ENCODE measurements at places on chromosomes 3 and 15.

DNA sequence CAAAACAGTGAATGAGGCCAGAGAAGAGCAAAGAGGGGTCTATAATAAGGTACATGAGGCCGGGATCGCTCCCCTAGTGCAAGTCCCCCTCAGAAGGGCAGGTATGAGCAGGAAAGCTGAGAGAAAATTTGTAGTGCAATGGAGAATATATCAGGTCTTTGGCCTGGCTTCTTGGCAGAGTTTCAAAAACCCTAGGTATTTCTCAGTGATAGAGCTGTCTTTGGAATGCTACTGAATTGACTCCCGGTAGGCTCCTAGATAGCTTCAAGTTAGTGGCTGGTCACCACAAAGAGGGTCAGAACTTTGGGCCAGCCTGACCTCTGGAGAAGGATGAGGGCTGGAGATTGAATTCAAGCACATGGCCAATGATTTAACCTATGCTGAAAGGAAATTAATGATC, 30.6 kb upstream of the OXTR start:
- H3K36me3 ChIP-seq = no peaks in the 10 kb centered on the region
- no peaks in the 10 kb centered on the region for H3K27me3 ChIP-seq
- no peak for DNase-seq
- H3K27ac ChIP-seq = no peak overlapping the region
- no peak overlapping the region for H3K4me3 ChIP-seq

GRCh38 chr3:34859746-34860145, 779.6 kb upstream of the ARPP21 start:
- H3K27me3 ChIP-seq = no peaks in the 10 kb centered on the region
- H3K36me3 ChIP-seq = no peaks in the 10 kb centered on the region
- no peak overlapping the region for H3K27ac ChIP-seq
- H3K4me1 ChIP-seq = no peaks in the 10 kb centered on the region

DNA sequence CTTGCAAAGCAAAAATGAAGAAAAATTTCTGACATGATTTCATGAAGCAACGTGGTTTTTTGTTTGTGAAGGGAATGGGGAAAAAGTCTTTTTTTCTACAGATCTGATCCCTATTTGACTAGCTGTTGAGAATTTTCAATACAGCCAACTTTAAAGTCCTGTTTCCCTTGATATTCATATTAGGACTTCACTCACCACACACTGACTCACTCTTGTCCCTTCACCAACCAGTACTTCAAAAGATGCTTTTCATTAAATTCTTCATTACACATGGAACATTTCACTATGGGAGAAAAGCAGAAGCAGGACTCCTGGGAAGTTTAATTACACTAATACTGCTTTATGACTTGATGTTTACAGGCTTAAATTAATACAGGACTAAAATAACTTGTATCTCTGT, 16.6 kb downstream of the TRANK1 start:
- H3K27ac ChIP-seq = no peak overlapping the region
- no peaks in the 10 kb centered on the region for H3K27me3 ChIP-seq
- H3K4me3 ChIP-seq = no peak overlapping the region
- H3K4me1 ChIP-seq = peaks cover 8% of the 10 kb centered on the region
- H3K36me3 ChIP-seq = no peaks in the 10 kb centered on the region
- DNase-seq = no peak

GRCh38 chr15:24772266-24772665, 96.7 kb downstream of the NPAP1 start:
- H3K27ac ChIP-seq = no peak overlapping the region
- no peaks in the 10 kb centered on the region for H3K27me3 ChIP-seq

GRCh38 chr3:179852142-179852905, 184.4 kb downstream of the PEX5L start:
- H3K4me1 ChIP-seq = no peaks in the 10 kb centered on the region
- no peaks in the 10 kb centered on the region for H3K36me3 ChIP-seq
- no peak overlapping the region for H3K27ac ChIP-seq
- H3K4me3 ChIP-seq = no peak overlapping the region
- H3K27me3 ChIP-seq = no peaks in the 10 kb centered on the region
- DNase-seq = no peak

DNA sequence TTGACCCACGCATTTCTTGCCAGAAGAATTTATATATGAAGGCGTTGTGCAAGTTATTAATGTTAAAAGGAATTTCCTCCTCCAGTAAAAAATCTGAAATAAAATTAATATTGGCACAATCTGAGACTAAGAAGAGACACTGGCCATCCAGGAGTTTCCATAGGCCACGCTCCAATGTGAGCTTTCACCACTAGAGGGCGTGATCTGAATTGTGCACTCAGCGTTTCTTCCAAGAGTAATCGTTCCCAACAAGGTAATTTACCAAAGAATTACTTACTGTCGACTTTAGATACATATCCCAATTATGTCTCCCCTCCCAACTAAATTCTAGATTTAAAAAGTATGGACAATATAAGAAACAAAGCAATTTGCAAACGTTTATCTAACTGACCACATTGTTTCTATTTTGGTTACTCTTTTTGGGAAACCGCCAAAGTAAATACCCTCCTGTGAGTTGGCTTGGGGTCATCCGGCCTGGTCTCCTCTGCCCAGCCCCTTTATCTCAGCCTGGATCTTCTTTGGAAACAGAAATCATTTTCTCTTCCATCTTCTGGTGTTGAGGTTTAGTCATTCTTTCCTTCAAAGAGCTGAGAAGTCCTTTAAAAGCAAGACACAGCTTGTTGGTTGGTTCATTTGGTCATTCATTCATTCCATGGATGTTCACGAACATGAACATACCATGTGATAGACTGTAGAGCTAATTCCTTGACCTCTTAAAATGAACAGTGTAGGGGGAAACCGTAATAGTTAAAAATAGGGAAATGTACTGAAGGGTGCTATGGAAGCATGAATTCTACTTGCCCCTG, 26.2 kb downstream of the POLR2M start:
- no peaks in the 10 kb centered on the region for H3K27me3 ChIP-seq
- no peak overlapping the region for H3K4me3 ChIP-seq
- no peaks in the 10 kb centered on the region for H3K4me1 ChIP-seq

DNA sequence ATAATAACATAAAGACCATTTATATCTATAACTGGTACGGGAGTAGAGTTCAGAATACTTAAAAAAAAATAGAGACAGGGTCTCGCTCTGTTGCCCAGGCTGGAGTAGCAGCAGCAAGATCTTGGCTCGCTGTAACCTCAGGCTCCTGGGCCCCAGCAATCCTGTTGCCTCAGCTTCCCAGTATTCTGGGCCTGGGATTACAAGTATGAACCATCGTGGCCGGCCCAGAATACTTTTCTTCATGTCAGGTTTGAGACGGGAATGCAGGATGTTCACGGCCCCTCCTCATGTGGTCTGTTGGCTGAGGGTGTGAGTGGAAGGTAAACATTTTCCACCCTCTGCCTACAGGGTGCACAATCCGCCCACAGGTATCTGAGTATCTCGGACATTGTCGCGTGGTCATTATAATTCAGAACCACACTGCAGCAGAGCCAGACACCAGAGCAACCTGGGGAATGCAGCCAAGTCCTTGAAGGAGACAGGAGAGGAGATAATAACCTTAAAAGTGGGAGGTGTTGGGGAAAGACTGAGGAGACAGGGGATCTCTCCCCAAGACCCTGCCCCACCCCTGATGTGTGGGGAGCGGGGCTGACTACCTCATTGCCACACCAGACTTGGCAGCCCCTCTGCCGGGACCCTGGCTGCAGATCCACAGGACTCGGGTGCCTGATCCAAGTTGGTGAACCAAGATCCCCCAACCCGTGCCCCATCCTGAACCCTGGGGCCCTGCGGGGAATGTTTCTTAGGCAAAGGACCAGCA, 106.8 kb downstream of the ADCY5 start:
- peaks cover 30% of the 10 kb centered on the region for H3K4me1 ChIP-seq
- DNase-seq = peak; percentile 61
- peak overlapping the region; percentile 41 for H3K27ac ChIP-seq

- no peak overlapping the region for H3K4me3 ChIP-seq
- no peaks in the 10 kb centered on the region for H3K27me3 ChIP-seq
- DNase-seq = peak; percentile 34
- H3K4me1 ChIP-seq = no peaks in the 10 kb centered on the region
- H3K36me3 ChIP-seq = no peaks in the 10 kb centered on the region
- no peak overlapping the region for H3K27ac ChIP-seq
These were observed 62.8 kb downstream of the POLR2M start for GRCh38 chr15:57769266-57769665.

GRCh38 chr3:141992512-141992911, 116.1 kb downstream of the ATP1B3 start:
- no peak overlapping the region for H3K27ac ChIP-seq
- DNase-seq = no peak
- H3K4me1 ChIP-seq = no peaks in the 10 kb centered on the region
- H3K4me3 ChIP-seq = no peak overlapping the region

GRCh38 chr3:123853686-123854372, 30.3 kb downstream of the MYLK start:
- H3K4me3 ChIP-seq = no peak overlapping the region
- H3K4me1 ChIP-seq = no peaks in the 10 kb centered on the region
- DNase-seq = no peak
- no peak overlapping the region for H3K27ac ChIP-seq
- H3K27me3 ChIP-seq = no peaks in the 10 kb centered on the region
- H3K36me3 ChIP-seq = no peaks in the 10 kb centered on the region

DNA sequence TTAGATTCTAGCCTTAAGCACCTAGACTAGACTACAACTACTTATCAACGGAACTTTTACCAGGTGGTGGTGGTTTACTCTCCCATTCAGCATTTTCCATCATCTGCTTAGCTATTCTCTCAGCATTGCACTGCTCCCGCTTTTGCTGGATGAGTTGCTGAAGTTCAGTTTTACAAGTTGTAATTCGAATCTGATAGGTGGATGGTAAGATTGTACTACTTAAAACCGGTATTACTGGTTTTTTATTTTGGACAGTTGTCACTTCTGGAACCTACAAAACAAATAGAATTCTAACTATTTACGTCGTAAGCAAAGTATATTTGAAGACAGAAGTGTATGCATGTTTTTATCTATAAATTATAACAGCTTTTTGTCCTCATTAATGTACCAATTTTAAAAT, 41.1 kb downstream of the PIK3R4 start:
- no peak for DNase-seq
- no peak overlapping the region for H3K27ac ChIP-seq
- H3K36me3 ChIP-seq = no peaks in the 10 kb centered on the region
- no peaks in the 10 kb centered on the region for H3K27me3 ChIP-seq

- H3K36me3 ChIP-seq = no peaks in the 10 kb centered on the region
- H3K4me1 ChIP-seq = no peaks in the 10 kb centered on the region
These were observed 11.0 kb upstream of the ADCY5 start for GRCh38 chr3:123459862-123460261.

- no peaks in the 10 kb centered on the region for H3K27me3 ChIP-seq
- H3K27ac ChIP-seq = peak overlapping the region; percentile 2
- DNase-seq = no peak
- H3K4me1 ChIP-seq = no peaks in the 10 kb centered on the region
These were observed 40.5 kb downstream of the FILIP1L start for GRCh38 chr3:100073714-100074307.

DNA sequence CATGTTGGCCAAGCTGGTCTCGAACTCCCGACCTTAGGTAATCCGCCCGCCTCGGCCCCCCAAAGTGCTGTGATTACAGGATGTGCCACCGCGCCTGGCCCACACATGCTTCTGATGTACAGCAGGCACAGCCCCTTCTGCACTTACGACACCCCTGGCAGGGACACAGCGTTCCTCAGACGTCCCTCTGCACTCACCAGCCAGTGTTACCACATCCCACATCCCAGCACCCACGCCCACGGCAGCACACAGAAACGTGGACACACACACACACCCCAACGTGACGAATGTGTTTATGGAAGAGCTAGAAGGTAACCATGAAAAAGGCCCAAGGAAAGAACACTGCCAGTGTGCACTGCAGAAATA, 576 bp upstream of the RPAP1 start:
- peaks cover 11% of the 10 kb centered on the region for H3K4me1 ChIP-seq
- H3K27me3 ChIP-seq = no peaks in the 10 kb centered on the region
- H3K36me3 ChIP-seq = no peaks in the 10 kb centered on the region
- peak overlapping the region; percentile 75 for H3K4me3 ChIP-seq
- peak; percentile 66 for DNase-seq

DNA sequence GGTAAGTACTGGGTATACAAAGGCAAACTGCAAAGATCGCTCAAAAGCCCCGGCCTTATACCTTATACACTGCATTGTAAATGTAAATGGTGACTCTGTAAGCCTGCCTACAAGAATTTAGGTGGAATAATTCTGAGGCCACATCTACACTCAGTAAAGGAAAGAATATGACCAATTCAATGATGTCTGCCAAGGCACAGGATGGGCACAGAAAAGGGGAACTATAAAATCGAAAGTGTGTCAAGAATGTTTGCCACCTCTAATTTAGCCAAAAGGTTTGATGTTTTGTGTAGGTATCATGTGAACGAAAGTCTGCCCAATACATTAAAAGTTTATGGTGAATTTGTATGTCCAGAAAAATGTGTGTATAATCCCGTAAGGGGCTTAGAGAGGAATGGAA, 96.1 kb downstream of the FOXP1 start:
- no peak for DNase-seq
- H3K4me1 ChIP-seq = no peaks in the 10 kb centered on the region
- H3K4me3 ChIP-seq = no peak overlapping the region
- no peaks in the 10 kb centered on the region for H3K36me3 ChIP-seq
- no peaks in the 10 kb centered on the region for H3K27me3 ChIP-seq
- H3K27ac ChIP-seq = no peak overlapping the region

GRCh38 chr3:146532406-146532805, 12.0 kb downstream of the PLSCR1 start:
- no peak for DNase-seq
- H3K4me3 ChIP-seq = no peak overlapping the region
- peaks cover 10% of the 10 kb centered on the region for H3K4me1 ChIP-seq
- H3K27me3 ChIP-seq = no peaks in the 10 kb centered on the region

DNA sequence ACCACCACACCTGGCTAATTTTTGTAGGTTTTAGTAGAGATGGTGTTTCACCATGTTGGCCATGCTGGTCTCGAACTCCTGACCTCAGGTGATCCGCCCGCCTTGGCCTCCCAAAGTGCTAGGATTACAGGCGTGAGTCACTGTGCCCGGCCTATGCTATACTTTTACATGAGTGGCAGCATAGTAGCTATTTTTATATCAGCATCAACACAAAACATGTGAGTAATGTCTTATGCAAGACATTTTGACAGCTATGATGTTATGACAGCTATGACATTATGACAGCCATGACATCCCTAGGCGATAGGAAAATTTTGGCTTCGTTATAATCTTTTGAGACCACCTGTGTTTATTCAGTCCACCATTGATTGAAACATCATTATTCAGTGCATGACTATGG, 4.1 kb upstream of the NAALADL2 start:
- no peak overlapping the region for H3K4me3 ChIP-seq
- no peak overlapping the region for H3K27ac ChIP-seq
- no peaks in the 10 kb centered on the region for H3K27me3 ChIP-seq
- no peaks in the 10 kb centered on the region for H3K36me3 ChIP-seq
- no peaks in the 10 kb centered on the region for H3K4me1 ChIP-seq

GRCh38 chr3:45607790-45608189, 13.2 kb downstream of the LIMD1 start:
- DNase-seq = no peak
- H3K27ac ChIP-seq = no peak overlapping the region
- H3K4me3 ChIP-seq = no peak overlapping the region
- peaks cover 48% of the 10 kb centered on the region for H3K4me1 ChIP-seq

- H3K27ac ChIP-seq = no peak overlapping the region
- DNase-seq = no peak
- H3K4me3 ChIP-seq = no peak overlapping the region
- no peaks in the 10 kb centered on the region for H3K4me1 ChIP-seq
These were observed 540.6 kb downstream of the NLGN1 start for GRCh38 chr3:173938159-173938558.

Data from testis (tissue), 5 donors.